Kidney (tissue), 22 donors: ENCODE measurements at places on chromosomes 6 and 20. TPM values are rescaled to one million over a fixed set of nuclear protein-coding genes. Genes with fewer than 3 reads are reported as not detected.

MOXD1 gene
- 35.9 TPM for total RNA-seq

NOX3 gene
- total RNA-seq = not detected

MRPL14 gene
- total RNA-seq = 27.9 TPM

PLA2G7 gene
- 1.9 TPM for total RNA-seq

RIPOR3 gene
- 14.6 TPM for total RNA-seq

GLP1R gene
- total RNA-seq = 0.22 TPM

IL17F gene
- total RNA-seq = not detected

CCN5 gene
- 3.1 TPM for total RNA-seq

IRF4 gene
- 23.7 TPM for total RNA-seq

TGM3 gene
- total RNA-seq = 0.13 TPM
